Natural killer cell treated with Interleukin-12 subunit alpha and Interleukin-12 subunit beta and Interleukin-15 and Interleukin-18, amount 100 ng/mL, for 72 hours (primary cell): ENCODE measurements at places on chromosomes 11 and 22.

DNA sequence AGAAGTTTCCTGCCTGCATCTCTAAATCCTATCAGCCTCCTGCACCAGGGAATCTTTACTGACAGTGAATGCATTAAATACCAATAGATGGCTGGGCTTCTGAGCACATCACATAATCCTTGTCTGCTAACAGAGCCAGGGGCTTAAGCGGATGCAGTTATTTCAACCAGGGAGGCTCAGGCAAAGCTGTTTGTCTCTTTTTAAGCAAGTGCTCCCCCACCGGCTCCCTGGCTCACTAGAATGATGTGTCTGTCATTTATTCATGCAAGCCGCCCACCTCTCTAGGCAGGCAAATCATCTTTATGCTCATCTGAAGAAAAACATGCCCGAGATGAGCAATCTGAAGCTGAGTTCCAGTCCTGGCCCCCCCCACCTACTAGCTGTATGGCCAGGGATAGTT lies 182.3 kb downstream of the TENM4 start:
- no peak for DNase-seq

DNA sequence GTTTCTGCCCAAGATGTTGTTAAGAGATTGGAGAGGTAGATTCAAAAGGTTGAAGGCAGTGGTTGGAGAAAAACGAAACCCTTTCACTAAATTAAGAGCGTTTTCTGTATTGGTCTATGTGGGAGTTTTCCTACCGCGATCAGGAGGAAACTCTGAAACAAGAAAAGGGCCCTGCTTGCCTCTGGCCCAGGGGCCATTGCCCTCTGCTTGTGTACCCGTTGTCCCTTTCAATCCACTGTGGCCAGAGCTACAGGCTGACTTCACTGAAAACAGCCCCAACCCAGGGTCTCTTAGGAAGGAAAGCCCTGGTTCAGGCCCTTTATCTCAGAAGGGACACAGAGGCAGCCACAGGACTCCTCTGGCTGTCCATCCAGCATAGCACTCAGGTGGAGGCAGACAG lies 99.1 kb downstream of the CSNK2A3 start:
- DNase-seq: no peak

GRCh38 chr22:36830601-36831000 lies 13.8 kb upstream of the PVALB start:
- DNase-seq: no peak

DNA sequence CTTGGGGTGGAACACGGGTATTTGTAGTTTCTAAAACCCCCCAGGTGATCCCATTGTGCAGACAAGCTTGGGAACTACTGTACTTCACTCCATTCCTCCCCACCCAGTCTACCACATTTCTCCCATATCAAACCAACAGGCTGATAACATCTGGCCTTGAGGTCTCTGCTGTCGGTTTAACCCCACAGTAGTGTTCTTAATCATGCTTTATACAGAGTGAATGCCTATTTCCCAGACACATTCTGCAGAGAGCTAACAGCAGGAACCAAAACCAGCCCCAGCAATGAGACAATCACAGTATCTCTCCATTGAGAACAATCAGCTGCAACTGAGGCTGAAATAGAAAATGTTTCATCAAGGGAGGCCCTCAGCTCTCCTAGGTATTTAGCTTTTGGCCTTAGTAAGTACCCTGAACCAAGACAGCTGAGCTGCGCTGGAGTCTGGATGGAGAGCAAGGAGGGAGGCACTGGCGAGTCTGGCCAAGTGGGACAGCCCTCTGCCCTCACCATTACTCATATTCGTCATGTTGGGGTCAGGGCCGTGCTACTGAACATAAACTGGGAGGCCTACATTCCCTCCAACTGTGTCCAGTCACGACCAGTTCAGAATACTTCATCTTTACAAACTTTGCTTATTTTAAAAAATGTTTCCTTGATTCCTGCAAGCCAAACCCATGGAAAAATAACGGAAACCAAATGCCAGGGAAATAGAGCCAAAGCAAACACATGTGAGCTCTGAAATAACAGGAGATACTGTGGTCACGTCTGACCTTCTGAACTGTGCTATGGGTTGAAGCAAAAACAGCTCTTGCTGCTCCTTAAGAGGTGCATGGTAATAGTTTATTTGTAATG lies 81.0 kb downstream of the CCDC34 start:
- DNase-seq: no peak

- DNase-seq: no peak
Observed at GRCh38 chr11:116468699-116469098, 304.1 kb downstream of the BUD13 start.

DNA sequence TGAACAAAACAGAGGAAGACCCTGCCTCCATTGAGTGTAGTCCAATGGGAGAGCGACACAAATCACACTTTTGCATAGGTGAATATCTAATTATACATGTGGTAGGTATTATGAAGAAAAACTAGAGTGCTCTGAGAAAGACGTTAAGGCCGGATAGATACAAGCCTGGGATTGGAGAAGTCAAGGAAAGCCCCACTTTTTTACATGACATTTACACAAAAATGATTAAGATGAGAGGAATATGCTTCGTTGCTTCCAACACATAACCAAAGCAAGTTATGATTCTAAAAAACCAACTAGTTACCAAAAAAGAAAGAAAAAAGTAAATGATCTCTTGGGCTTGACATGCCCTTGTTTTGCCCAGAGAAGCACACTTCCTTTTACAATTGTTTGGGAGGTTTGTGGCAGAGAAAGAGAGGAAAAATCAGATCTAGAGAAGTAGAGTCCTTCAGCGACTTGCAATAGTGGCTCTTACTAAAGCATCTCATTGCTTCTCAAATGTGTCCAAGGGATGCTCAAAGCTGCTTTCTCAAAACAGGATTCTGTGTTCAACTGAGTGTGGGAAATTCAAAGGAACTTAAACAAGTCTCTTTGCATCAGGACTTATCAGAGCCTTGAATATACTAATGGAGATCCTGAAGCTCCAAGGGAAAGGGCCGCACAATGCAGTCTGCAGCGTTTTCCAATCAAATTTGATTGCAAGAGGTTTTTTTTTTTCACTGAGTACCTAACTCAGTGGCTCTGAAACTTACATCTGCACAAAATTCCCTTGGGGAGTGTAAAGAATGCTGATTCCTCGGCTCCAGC lies 38.8 kb downstream of the FLI1 start:
- DNase-seq: no peak

DNA sequence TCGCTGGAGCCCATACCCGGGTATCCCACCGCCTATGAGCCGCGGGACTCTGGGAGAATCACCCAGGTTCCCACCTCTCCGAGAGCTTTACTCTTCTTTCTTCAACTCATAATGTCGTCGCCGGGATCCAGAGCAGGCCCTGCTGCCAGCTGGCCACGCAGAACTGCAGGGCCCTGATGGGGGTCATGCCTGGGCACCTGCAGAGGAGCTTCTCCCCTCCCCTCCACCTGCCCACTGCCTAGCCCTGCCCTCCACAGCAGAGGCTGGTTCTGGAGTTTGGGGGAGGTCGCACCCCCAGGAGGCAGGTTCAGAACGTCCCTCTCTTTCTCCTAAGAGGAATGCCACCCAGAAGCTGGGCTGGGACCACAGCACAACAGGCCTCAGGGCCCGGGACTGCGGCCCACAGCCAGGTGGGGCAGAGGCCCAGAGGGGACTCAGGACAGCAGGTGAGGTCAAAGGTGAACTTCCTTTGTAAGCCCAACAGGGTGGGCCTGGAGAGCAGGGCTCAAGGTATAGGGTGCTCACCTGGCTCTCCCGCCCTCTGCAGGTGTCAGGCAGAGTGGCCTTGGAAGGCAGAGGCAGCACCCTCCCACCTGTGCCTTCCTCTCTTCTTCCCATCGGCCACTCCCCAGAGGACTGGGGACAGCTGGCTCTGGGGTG lies 1.9 kb downstream of the SLC25A45 start:
- DNase-seq: no peak

DNA sequence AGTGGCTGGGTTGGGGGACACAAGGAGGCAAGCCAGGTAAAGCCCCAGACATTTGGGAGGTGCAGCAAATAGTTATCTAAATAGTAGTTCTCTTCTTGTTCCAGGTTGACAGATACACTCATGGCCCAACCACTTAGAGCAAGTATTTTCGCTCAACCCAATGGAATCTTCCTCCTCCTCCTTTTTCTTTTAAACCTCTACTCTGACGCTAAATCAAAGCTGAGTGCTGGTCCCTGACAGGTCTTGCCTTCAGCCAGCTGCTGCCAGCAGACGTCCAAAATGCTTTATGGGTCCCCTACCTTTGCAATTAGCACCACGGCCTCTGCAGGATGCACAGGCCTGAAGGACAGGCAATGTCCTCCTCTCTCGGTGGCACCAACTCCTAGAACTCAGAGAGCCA lies 558.5 kb downstream of the MIAT start:
- DNase-seq: no peak

DNA sequence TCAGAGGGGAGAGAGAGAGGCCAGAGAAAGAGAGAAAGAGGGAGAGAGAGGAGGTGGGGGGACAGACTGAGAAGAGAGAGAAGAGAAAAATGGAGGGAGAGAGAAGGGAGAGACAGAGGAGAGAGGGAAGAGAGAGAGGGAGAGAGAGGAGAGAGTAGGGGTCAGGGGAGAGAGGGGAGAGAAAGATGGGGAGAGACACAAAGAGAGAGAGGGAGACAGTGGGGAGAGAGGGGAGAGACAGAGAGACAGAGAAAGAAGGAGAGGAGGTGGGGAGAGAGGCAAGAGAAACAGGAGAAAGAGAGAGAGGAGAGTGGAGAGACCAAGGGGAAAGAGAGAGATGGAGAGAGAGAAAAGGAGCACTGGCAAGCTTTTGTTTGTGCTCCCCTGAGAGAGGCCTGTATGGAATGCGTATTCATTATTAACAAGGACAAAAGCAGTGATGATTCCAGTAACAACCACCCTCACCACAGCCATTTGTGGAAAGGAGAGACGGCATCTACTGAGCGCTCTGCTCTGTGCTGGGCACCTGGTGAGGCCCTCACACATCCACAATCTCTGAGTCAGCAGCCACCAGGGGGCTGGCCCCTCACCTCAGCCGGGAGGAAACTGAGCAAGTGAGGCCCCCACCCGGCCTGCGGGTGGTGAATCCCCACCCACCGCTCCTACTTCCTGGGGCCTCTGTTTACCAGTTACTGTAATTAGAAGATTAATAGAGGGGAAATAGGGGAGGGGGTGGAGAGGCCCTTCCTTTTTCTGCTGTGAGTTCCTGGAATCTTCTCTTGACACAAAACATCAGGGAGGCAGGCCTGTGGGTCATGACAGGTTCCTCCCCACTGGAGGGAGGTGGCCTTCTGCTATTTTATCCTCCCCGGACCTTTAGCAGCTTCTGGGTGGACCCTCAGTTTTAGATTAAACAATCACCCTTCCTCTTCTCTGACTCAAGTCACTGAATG lies 14.6 kb upstream of the MIAT start:
- peak; percentile 90 for DNase-seq

DNA sequence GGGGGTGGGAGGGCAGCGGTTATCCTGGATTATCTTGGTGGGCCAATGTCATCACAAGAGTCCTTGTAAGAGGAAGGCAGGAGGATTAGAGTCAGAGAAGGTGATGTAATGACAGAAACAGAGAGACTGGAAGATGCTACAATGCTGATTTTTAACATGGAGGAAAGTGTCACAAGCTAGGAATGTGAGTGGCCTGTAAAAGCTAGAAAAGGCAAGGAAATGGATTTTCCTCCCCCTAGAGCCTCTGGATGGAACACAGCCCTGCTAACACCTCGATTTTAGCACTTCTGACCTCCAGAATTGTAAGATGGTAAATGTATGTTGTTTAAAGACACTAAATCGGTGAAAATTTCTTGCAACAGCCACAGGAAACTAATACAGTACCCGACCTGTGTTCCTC lies 109.3 kb downstream of the MN1 start:
- no peak for DNase-seq

DNA sequence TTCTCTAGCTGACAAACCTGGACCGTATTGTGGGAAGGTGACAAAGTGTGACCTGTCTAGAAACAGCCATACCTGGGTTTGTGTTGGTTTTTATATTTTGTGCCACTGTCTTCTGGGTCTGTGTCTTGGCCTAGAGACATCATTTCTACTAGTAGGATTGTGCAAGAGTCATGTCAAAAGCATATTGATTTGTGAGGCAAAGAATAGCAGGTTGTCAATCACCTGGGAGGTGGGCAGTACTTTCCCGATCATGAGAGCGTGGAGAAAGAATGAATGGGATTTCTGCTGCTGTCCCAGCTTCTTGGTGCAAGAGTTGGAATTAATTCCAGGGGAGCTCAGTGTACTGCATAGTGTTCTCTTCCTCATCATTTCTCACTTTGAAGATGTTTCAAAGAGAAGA lies 5.0 kb upstream of the FERMT3 start:
- no peak for DNase-seq
